LHCN-M2 (cell line): ENCODE measurements at places on chromosomes 1 and 21. TPM values are rescaled to one million over a fixed set of nuclear protein-coding genes. Genes with fewer than 3 reads are reported as not detected.

- DNase-seq = peak; percentile 56
Observed at GRCh38 chr1:41728403-41729202, 190.1 kb downstream of the HIVEP3 start.

Gene CCDC27
- not detected in 2 replicates for total RNA-seq

Gene ITLN2
- not detected in 2 replicates for total RNA-seq

Gene NBPF3
- total RNA-seq = 11.7 and 16.6 TPM in 2 replicates

- peak; percentile 42 for DNase-seq
Observed at GRCh38 chr1:1357871-1358432, 403 bp downstream of the MXRA8 start.

Gene ZBTB8OS
- 33.0 and 34.3 TPM in 2 replicates for total RNA-seq

Gene ATP6V1G3
- not detected in 2 replicates for total RNA-seq

DNA sequence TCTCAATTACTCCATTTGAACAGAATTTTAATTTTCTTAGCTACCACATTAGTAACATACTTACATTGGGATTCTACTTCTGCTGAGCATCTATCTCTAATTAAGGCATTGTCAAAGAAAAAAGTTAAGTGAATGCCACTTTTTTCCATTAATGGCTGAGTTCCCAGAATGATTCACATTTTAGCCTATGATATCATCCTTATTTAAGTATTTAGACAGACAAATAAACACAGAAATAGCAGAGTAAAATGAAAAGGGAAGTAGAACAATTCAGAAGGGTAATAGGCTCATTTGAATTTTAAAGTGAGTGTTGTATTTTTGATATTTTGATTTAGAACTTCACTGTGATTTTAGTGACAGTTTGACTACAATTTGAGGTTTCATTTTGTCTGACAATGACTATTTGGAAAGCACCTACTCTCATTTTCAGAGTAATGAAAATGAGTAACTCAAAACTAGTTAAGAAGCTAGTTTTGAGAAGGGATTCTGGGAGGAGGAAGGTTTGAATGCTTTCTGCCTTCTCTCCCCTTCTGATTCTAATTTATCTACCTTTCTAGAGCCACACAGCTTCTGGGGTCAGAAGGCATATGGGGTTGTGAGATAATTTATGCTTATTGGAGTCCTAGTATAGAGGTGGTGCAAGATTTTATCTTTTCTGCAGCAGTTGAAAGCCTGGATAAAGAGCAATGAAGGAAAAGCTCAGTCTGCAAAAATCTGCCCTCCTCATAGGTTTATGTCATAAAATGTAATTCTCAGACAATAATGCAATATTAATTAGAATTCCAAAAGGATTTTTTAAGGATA lies 15.5 kb downstream of the LYPLAL1 start:
- peak; percentile 44 for DNase-seq

Gene F11R
- 1.4 and 2.6 TPM in 2 replicates for total RNA-seq

DNA sequence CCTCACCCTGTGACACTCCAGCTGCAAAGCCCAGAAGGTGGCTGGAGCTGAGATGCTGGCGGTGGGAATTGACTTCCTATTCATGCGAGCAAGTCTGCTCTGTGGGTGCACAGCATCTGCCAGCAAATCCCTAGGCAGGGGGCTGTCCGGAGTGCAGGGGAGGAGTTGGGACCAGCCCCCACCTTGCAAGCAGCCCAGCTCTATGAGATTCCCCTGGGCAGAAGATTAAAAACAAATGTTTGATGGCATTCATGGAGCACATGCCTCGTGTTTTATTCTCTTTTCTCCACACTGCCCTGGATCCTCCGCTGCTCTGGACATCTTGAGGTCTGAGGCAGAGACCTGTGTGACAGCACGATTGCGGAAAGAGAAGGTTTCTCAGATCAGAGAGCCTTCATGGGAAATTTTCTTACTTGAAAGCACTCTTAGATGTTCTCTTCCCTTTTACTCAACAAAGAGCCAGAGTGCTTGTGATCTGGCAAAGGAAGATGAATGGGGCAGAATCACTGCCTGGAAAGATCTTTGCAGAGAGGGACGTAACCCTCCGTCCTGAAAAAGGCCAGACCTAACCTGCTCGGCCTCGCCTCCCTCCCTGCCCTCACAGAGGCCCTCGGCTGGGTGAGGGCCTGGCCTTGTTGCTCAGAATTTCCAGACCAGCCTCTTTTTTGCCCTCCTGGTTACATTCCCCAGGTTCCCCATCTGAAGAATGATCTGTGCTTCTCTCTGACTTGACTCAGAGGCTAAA lies 597.1 kb downstream of the KIF26B start:
- DNase-seq = no peak

DNA sequence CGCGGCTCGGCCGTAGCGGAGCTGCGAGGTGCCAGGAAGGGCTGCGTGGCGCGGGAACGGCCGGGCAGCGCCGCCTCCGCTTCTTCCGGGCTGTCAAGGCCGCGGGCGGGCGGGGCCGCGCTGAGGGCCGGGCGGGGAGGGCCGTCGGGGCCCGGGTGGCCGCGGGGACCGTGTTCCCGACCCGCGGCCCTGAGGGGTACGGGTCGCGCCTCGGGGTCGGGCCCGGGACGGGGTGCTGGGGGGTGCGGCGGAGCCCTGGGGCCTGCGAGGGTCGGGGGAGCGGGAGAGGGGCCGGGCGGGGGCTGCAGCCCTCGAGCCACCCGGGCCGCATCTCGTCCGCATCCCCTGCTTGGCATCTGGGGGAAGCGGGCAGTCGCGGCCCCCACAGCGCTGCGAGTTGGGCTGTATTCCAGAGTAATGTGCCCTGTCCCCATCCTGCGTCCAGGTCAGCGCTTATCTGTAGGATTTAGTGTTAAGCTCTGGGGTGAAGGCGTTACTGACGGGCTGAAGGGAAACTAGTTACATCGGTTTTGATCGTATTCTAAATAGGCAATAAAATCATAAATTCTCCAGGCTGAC lies 379 bp downstream of the RER1 start:
- DNase-seq = no peak

GRCh38 chr21:45821998-45822397 lies 159.6 kb upstream of the COL6A1 start:
- no peak for DNase-seq

- DNase-seq = peak; percentile 73
Observed at GRCh38 chr1:152752225-152752624, 5.6 kb upstream of the KPRP start.

Gene LDLRAD1
- not detected in 2 replicates for total RNA-seq

DNA sequence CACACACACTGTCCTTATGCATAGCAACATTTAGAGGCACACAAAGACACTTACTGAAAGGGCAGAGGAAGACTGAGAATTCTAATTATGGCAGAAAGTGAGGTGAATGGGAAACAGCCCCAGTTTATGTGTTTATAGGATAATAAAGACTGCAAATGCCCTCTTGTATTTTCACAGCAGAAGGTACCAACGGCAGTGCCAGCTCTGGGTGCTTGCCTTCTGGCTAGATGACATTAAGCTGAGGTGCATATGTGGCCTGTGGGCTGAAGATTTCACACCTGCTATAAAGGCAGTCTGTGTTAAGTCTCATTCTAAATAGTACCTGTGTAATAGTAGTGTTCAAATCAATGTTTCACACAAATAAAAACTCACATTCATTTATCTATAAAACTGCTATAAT lies 347.2 kb upstream of the ZRANB2 start:
- no peak for DNase-seq

DNA sequence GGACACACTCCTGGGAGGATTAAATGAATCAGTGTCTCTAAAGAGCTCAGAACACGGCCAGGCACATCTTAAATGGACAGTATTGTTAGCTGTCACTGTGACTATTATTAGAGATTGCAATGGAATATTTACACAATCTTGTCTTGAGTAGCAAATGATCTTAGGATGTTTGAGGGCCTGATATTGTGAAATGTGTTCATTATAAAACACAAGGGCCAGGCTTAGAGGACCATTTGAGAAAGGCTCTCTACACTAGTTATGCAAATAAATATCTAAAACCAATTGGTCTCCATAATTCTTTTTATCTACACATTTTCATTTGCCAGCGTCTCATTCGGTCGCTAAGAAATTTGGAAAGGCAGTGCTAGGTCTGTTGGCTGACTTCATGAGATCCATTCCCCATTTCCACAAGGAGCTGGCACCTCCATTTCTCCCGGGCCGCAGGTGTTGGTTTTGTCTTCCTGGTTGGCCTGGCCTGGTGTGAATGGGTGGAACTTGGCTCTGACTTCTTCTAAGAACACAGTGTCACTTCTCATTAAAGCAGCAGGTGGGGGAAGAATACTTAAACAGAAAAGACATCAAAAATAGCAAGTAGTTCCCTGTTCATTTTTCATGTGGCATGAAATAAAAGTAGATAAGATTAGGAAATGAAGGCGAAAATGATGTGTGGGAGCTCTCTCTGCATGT lies 56.0 kb upstream of the PLXNA2 start:
- DNase-seq = no peak

Gene YARS1
- 57.8 and 64.5 TPM in 2 replicates for total RNA-seq

Gene NR1I3
- not detected in 2 replicates for total RNA-seq

GRCh38 chr21:26409735-26410134 lies 163.4 kb downstream of the CYYR1 start:
- DNase-seq = no peak

DNA sequence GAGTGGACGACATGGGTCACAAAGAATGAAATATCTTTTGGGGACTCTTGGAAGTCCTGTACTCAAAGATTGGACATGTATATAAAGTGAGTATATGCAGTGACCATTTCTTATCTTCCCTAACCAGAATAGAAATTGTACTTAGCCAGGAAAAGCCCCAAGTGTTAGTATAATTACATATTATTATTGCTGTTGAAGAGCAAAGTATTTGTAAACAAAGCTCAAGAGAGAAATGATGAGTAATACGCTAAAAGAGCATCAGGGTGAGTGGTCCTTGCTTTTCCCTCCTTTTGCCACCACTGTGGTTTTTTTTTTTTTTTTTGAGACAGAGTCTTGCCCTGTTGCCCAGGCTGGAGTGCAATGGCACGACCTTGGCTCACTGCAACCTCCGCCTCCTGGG lies 6.4 kb upstream of the CGN start:
- DNase-seq = no peak

Gene SYCP1
- total RNA-seq = not detected in 2 replicates

Gene CD2
- total RNA-seq = not detected in 2 replicates

- peak; percentile 1 for DNase-seq
Observed at GRCh38 chr1:111989531-111990025, at the start of gene KCND3. Gene KCND3, minus strand, starts transcription at chr1:111989668.

GRCh38 chr1:10208537-10208936 lies 1.8 kb upstream of the KIF1B start:
- DNase-seq = no peak

DNA sequence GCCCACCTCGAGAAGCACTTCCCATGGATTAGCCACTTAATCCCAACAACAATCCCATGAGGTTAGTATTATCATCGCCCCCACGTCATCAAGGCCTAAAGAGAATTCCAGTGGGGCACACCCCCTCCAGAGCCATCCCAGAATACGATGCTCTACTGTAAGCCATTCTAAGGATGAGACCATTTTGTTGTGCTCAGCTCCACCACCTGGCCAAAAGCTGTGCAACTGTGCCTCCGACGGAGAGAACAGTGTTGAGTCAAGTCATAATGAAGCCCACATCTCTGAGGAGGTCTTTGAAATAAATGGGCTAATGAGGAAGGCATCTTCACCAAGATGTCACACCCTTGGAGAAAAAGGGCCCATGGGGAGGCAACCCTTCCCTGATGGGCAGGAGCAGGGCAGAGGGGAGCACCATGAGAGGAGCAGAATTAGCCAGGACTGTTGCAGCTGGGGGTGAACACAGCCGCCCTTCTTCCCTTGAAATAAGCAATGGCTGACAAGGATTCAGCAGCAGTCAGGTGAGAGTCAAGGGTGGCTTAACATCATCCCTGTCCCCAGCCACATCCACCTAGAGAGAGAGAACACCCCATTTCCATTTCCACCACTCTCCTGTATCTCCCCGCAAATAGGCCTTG lies 14.6 kb downstream of the SYF2 start:
- DNase-seq = no peak

- DNase-seq = no peak
Observed at GRCh38 chr1:173601588-173601987, 1.3 kb downstream of the SLC9C2 start.

DNA sequence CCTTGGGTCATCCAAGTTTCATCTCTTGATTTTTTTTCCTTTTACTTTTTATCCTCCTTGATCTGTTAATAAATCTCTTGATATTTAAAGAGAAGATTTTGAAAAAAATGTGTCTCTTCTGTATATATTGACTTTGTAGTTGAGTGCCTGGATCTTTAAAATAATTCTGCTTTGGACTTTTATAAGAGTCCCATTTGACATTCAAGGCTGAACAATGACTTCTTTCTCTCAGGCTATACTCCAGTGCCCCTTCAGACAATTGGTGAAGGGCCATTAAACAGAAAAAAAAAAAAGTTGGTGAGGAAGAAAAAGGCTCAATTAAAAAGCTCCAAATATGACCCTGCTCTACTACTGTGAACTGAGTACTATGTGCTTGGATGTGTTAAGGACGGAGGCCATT lies 40.9 kb upstream of the CITED4 start:
- no peak for DNase-seq

GRCh38 chr21:30104241-30104640 lies 62.4 kb downstream of the CLDN17 start:
- DNase-seq = no peak

GRCh38 chr1:64811131-64811530 lies 66.3 kb downstream of the RAVER2 start:
- DNase-seq = no peak

DNA sequence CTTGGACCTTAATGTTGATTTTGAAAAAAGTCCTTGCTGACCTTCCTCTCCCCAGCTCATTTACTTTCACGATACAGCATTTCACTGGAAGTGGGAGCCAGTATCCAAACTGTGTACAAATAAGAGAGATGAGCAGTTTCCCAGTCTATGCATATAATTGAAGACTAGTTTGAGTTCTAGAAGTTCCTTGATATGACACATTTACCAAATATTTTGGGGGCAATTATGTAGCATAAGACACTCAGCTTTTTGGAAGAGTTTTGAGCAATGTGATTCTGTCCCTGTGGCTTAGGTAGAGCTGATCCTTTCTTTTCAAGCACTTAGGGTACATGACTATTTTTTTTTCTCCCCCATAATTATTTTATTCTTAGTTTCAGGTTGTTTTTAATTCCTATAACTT lies 26.4 kb downstream of the GIPC2 start:
- no peak for DNase-seq

Gene SAMD13
- total RNA-seq = 0.58 and 0.98 TPM in 2 replicates

Gene NEGR1
- total RNA-seq = 6.5 and 8.8 TPM in 2 replicates
